CD4-positive, alpha-beta T cell (primary cell): ENCODE measurements at places on chromosomes 4 and X.

DNA sequence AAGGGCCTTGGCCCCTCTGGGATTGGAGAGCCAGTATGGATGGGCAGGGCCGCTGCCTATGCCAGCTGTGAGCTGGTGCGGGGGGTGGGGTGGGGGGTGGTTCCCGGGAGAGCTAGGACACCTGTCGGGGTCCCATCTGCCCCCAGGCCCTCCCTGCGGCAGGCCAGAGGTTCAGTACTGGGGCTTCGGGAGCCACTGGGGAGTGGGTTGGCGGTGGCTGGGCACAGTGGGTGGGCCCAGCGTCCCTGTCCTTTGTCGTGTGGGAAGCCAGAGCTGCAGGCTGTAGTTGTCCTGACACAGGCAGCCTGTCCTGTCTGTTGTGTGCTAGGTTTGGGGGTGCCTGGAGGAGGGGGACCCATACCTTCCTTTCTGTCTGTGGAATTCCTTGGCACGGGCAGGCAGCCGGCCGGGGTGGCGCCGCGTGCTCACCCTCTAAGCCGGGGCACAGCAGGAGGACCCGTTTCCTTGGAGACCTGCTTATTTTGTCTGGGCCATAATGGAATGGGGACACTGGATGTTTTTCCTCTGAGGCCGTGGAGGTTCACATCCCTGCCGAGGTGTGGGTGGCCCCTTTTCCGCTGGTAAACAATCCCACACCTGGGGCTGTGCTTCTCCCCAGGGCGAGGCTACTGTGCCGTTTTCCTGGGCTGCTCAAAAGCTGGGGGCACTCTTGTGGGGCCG, 14.8 kb downstream of the DOK7 start:
- DNase-seq = no peak

GRCh38 chr4:684623-685327, 4.2 kb downstream of the SLC49A3 start:
- DNase-seq = no peak

DNA sequence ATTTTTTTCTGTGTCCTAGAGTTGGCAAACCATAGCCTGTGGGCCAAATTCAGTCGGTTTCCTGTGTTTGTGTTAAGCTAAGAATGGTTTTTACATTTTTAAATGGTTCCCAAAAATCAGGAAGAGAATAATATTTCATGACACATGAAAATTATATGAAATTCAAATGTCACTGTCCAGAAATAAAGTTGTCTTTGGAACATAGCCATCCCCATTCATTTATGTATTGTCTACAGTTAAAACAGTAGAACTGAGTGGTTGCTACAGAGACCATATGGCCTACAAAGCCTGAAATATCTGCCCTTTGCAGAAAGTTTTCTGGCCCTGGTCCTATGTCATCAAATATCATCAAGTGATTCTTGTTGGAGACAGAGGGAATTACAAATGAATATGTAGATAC, 15.5 kb downstream of the FRMPD4 start:
- DNase-seq = no peak

DNA sequence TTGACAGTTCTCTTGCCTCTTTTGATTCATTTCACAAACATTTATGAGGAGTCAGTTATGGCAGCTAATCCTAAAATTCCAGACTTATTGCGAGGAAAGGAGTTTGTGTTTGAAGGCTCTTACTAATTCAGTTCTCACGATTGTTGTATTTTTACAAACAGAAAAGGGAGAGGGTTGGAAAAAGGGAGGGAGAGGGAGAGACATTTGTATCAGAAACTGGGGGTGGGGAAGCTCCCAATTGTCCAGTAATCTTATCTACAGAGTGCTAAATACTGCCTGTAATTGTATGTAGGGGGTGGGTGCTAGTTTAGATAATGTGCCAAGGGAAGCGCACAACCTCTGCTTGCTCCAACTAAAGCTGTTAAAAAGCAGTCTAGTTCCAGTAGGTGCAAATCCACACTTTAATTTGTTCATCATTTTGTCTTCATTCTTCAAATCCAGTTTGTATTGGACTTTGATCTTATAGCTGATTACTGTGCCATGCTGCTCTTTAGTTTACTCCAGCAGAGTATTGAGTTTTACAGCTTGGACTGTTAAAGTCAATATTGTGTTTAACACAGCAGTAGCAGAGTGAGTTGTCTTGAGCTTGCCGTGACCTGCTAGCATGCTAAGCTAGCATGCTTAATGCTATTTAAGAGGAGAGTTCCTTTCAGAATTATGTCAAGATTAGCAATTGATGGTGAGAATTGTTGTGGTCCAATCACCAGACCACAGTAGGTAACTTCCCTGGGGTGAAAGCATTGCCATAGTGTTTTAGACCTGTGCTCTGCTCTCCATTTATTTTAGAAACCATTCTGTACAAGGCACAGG, 13.9 kb downstream of the FNIP2 start:
- no peak for DNase-seq

GRCh38 chr4:1404573-1405253, 1.5 kb downstream of the NKX1-1 start:
- no peak for DNase-seq

DNA sequence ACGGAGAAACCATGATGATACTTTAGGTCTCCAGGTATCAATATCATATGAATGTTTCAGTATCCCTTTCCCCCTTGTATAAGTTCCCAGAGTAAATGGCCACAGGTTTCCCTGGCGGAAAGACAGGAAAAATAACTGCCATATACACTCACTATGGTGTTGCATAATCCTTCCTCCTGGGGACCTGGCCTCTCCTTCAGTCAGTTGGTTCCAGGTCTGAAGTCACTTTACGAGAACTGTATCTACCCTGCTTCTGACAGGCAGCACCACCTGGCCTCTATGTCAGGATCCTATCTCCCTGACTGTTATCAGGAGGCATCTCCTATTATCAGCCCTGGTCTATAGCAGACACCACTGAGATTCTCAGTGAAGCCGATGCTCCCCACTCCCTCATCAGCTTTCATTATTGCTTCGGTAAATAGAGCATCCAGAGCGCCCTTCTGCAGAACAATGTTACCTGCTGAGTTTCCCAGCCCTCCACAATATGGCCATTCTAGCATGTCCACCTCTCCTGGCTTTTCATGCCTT, 22.6 kb downstream of the HAUS3 start:
- no peak for DNase-seq

GRCh38 chr4:144732584-144733428, 86.8 kb downstream of the HHIP start:
- no peak for DNase-seq

- DNase-seq = no peak
Measured at GRCh38 chrX:44569122-44569521, 26.5 kb upstream of the FUNDC1 start.

GRCh38 chr4:667545-667925, 6.5 kb downstream of the ATP5ME start:
- DNase-seq = no peak

DNA sequence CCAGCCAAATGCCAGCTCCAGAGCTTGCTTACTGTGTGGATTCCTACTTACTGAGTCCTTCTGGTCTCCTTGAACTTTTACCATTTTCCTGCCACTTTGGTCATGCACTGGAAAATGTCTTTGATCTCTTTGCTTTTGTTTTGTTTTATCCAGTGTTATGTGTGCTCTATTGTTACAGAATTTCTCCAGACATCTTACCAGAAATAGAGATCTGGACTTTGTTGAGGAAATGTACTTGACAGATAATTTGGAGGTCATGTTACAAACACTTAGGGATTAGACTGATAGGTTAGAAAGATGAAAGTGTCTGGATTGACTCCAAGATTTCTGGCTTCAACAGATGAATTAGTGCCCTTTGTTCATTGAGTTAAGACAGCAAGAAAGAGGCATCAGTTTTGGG, 5.7 kb upstream of the ZNF330 start:
- no peak for DNase-seq

DNA sequence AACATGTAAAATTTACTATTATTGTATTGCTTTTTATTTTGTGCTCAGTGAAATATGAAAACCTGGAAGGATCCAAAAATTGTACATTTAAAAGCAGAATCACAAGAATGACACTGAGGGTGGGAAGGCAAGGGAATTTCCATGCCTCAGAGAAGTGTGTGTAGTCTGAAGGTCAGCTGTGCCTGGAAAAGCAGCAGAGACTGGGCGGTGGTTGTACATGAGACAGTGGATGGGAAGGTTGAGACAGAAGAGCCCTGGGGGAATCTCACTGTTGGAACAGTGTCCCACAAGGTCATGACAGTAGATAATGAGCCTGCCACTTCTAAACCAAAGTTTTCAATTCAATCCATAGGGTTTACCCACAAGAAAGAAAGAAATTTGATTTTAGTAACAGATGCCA, 17.1 kb upstream of the ANTXR2 start:
- DNase-seq = no peak

DNA sequence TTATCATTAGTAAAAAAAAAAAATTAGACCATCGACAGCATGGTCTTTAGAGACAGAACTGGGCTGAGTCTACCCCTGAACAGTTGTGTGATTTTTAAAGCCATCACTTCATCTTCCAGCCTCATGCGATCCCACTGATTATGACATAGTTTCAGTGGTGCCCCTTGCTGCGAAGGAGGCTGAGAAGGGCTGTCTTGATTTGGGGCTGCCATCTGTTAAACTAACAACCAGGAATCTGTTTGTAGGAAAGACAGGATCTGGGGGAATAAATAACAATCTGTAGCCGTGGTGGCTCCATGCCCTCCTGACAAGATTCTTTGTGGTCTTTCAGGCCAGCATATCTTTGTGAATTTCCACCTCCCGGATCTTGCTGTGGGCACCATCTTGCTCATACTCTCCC, 17.1 kb downstream of the SLC34A2 start:
- DNase-seq = no peak

GRCh38 chr4:20572976-20573375, 127.3 kb upstream of the PACRGL start:
- DNase-seq = no peak
